ENCODE measurements at places on chromosomes 5 and 9.

- DNase-seq, result no peak
Observed at GRCh38 chr5:76137887-76138542, 54.8 kb downstream of the SV2C start.

- no peak for DNase-seq
Observed at GRCh38 chr9:89781838-89782540, 177.2 kb downstream of the GADD45G start.

DNA sequence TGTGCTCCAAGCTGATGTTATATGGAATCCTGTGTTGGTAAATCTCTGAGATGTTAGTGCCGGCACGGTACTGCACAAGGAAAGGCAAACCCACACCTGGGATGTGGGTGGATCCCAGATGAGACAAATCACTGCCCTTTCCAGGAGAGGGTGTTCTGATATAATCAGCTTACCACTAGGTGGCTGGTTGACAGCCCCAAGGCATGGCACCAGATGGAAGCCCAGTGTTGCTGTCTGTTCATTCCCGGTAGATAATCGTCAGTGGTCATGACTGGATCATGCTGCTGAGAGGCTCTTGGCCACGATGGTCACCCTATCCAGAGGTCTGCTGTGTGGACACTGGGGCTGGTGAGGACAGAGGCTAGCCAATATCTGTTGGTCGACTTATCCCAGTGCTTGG, 184.0 kb downstream of the CACNA1B start:
- DNase-seq, result no peak

DNA sequence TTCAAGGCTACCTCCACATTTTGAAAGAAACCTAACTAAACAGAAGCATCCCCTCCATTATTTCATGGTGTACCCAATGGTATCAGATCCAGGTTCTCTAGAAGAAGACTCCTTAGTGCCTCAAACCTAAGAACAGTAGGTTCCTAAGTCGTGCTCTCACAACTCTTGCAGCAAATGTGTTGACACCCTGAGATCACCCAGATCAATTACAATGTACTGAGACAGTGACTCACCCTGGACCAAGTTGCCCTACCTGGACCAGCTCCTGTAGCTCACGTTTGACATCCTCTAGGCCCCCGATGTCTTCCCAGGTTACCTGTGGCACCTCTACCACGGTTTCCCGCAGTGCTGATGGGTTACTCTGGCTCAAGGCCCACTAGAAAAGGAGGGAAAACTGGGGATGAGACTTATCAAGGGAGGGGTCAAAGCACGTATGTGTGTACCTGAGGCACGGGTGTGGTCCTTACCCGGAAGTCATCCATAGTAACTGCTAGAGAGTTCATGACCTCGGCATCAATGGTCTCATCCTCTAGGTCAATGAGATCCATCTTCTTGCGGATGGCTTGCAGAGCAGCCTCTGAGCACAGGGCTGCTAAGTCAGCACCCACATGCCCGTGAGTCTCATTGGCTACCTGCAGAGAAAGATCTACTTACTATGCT, 11.7 kb downstream of the VCP start:
- no peak for DNase-seq

DNA sequence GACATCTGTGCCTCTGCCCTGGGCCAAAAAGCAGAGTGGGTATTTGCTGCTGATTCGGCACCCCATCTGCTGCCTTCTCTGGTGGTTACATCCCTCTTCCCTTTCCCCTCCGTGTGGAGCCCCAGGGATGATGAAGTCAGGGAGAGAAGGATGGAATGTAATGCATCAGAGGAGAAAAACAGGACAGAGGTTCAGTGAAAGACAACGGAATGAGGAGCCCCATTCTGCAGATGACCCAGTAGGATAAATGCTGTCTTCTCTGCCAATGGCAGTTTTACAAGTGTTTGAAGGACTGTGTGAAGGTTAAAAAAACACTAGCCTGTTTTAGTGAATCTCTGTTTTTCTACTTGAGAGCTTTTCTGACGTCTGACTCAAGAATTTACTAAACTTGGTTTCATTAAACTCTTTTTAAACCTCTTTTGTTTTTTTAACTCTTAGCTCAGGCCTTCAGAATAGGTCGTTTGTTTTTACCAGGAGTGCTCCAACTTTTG, 86.3 kb downstream of the NLN start:
- no peak for DNase-seq

Data from putamen (tissue), 1 donor.